Activated CD8-positive, alpha-beta memory T cell treated with anti-CD3 and anti-CD28 coated beads for 4 hours (primary cell): ENCODE measurements at places on chromosomes 3 and 15.

GRCh38 chr3:36895496-36896409, 49.1 kb downstream of the TRANK1 start:
- DNase-seq: no peak

DNA sequence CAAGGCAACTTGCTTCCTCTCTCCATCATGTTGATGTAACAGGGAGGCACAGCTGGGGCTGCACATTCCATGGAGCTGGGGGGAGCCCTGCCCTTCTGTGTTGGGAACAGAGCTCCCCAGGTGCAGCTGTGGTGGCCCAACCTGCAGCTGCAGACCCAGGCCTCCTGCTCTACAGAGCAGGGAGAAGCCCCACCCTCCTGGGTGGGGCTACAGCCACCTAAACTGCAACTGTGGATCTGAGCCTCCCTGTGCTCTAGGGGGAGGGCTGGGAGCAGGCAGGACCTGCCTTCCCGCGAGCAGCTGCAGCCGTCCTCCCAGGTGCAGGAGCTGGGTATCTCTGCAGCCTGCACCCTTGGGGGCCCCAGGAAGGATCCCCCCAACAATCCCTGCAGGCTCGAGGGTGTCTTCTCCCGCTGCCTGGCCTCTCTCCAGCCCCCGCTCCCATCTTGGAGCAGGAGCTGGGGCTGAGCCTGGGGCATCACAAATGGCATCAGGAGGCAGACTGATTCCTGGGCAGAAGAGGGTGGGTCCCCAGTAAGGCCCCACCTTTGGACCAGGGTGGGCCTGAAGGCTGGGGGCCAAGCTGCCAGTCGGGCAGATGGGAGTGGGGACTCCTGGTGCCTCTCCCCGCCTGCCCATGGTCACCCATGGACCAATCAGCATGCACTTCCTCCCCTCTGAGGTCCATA, 7.4 kb downstream of the LRRC58 start:
- DNase-seq: no peak

DNA sequence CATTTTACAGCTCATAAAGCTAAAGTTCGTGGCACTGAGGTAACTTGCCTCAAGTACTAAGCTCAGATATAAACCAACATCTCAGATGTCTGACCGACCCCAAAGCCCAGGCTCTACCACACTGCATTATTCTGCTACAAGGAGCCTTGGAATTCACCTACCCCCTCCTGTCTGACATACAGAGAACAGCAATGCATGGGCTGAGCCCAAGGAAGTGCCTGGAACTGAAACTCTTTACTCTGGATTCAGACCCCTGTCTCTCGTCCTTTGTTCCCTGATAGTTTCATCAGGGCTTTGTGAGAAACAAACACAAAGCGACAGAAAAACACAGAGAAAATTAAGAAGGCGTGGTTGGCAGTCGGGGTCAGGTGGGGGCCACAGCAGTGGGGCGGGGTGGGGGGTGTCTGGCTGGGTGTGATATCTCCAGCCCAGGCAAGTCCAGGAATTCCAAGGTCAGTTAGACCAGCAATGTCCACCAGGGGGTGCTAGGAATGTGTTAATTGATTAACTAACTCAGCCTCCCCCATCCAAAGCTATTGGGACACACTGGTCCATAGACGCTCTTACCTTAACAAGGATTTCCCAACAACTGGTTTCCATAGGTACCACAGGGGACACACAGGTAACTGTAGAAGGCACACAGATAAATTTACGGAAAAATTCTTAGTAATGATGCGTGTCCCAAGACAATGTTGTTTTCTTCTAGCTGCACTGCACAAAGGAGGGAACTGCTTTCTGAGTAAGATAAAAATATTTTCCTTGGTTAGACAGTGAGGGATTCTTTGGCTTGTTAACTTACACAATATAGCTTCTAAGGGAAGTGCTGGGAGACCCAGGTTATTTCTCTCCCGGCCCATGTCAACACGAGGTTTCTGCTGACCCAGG, 18.8 kb upstream of the SSUH2 start:
- no peak for DNase-seq

DNA sequence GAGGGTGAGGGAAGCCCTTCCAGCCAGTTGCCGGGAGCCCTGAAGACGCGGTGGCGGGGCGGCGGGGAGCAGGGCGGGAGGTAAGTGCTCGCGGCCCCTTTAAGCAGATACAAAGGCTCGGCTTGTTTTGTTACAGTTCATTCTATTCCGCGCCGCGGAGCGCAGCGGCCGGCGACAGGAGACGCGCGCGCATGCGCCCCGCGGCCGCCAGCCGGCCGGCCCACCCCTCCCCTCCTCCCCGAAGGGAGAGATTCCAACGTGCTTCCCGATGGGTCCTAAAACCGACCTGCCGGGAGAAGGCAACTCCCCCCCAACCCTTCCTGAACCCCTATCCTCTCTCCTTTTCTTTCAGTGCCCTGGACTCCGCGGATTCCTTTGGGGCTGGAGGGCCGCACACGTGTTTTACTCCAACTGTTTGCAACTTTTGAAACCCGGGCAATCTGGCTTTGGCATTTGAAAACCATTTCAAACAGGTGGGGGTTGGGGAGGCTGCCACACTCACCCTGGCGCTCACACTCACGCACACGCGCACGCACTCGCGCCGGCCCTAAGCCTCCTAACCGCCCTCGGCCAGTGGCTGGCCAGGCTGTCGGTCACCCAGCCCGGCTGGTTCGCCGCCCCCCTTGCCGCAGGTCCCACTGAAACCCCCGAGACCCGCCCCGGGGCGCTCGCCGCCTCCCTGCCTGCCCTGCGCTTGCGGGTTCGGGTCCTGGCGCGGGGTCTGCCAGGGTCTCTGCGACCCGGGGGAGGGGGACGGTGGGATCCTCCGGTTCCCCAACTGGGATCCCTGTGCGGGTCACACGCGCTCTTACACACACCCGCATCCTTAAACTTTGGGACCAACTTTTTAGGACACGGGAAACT, at the start of gene MAGI1:
TSS of gene MAGI1 (minus strand) at position 193 of the 864 bp plus-strand sequence. CDS start 610 bp downstream, outside the sequence.
- no peak for DNase-seq

GRCh38 chr3:141360888-141361598, 7.3 kb upstream of the ZBTB38 start:
- no peak for DNase-seq

GRCh38 chr3:116951610-116952009, 242.0 kb downstream of the TUSC7 start:
- no peak for DNase-seq

- no peak for DNase-seq
Observed at GRCh38 chr15:95210436-95210981, 979.1 kb downstream of the MCTP2 start.

DNA sequence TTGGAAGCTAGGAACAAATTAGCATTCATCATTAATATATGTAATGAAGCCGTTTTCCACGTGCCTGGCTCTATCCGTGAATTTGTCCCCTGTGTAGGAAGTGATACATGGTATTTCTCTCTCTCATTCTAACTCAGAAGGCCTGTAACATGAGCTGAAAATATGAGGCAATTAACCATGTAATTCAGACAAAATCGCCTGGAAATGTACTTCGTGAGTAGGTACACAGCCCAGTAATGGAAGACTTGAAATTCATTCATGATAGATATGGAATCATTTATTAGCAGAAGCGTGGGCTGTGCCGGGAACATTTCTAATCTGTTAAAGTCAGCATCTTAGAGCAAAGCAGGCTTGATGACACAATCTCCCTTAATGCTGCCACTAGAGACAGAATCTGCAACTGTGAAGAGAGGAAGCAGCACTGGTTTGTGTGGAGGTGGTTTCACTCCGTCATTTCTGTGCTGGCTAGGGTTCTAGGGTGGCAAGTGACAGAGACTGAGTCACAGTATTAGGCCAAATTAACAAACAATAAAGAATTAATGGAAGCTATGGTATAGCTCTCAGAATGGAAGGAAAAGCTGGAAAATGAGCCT, 225.0 kb upstream of the PROK2 start:
- DNase-seq: no peak

- no peak for DNase-seq
Observed at GRCh38 chr3:133125802-133126201, 87.6 kb downstream of the TMEM108 start.

- DNase-seq: no peak
Observed at GRCh38 chr3:130897316-130897715, 3.4 kb downstream of the ATP2C1 start.

DNA sequence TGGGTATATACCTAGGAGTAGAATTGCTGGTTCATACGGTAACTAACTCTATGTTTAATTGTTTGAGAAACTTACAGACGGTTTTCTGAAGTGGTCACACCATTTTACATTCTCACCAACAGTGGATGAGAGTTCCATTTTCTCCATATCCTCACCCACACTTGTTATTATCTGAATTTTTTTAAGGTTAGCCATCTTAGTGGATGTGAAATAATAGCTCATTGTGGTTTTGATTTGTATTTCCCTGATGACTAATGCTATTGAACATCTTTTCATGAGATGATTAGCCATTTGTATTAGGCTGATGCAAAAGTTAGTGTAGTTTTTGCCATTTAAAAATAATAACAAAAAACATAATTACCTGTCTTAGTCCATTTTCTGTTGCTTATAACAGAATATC, 18.6 kb downstream of the CSTA start:
- no peak for DNase-seq

DNA sequence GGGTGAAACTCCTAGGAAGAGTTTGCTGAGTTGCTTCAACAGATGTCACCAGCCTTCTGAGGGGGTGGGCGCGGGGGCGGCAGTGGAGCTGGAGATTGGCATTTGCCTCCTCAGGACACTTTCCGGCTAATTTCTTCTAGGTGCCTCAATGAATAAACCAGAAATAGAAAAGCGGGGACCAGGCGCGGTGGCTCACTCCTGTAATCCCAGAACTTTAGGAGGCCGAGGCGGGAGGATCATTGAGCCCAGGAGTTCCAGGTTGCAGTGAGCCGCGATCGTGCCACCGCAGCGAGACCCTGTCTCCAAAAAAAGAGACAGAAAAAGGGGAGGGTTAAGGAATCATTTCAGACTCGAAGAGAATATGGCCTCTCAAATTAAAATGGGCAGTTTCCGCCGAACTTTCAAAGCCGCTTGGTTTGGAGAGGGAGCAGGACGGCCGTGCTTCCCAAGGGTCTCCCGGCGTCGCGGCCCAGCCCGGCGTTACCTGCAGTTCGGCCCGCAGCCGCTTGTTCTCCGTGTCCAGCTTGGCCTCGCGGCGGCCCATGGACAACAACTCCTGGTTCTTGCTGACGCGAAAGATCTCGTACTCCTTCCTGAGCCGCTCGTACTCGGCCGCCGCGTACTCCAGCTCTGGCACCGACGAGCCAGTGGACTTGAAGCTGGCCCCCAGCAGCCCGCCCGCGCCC, 587 bp downstream of the NPHP3 start:
- DNase-seq: no peak

DNA sequence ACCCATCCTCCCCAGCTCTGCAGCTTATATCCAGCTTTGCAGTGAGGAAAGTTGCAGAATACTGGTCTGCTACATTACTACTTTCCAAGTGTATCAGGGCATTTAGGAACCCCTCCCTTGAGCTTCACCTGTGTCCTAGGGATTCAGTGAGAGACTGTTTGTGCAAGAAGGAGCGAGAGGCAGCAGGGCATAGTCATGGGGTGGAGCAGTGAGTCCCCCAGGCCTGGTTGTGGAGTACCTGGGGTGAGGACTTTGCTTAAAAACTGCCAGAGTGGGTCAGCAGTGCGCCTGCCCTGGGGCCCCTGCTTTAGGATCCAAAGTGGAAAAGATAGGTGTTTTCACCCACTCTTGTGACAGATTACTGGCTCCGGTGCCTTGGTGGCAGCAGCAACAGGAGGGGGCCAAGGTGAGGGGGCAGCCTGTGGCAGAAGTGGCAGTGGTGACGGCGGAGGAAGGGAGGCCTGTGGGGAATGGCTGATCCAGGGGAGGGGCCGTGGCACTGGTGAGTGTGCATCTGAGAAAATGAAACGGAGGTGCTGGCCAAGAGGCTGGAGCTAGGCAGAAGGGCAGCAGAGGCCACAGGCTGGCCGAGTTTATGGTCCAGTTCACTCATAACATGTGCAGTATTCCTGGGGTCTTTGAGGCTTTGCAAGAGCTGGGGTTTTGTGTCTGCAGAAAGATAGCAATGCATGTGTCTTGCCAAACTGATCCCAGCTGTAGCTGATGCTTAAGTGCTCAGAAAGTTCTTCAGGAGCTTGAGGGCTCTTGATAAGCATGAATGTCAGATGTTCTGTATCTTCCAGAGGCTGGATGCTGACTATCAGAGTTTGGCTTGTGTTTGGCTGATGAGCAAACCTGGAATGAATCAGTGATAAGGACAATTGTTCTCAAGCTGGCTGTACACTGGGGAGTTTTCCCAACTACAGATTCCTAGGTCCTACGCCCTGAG, 43.4 kb downstream of the GOLGA6A start:
- DNase-seq: no peak

DNA sequence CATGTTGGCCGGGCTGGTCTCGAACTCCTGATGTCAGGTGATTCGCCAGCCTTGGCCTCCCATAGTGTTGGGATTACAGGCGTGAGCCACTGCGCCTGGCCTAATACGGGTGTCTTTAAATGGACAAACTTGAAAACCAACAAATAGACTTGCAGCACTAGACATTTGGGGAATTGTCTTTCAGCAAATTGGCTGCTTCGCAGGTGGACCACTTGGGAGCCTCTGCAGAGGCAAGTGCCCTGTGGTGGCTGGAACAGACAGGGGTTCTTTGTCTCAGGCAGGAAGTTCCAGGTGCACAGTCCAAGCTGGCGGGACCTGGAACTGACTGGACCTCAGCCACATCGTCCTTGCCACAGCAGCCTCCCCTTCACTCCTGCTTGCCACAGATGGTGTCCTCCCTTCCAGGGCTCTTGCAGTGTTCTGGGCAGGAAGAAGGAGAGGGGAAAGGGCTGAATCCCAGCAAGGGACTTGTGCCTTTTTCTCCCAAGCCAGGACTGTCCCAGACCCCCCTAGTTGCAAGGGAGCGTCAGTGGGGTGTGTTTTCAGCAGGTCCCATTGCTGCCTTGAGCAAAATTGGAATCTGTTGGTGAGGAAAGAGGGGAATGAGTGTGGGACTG, 94.3 kb downstream of the TBC1D2B start:
- no peak for DNase-seq

- DNase-seq: no peak
Observed at GRCh38 chr3:169390271-169390670, 273.2 kb downstream of the MECOM start.

DNA sequence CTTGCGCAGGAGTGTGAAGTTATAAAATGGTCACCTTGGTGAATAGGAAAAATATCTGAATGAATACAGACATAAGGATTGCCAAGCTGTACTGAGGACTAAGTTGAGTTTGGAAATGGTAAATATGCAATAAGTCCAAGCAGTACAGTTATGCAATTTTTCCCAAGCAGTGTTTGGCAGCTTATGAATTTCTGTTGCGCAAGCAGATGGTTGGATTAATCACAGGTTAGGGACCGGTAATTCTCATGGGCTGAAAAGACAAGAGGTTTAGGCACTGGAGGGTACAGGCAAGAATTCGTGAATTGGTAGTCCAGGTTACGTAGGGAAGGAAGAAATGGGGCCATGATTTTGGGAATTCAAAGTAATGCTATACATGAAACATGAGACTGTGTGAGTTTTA, 210.3 kb downstream of the RAP2B start:
- DNase-seq: no peak

DNA sequence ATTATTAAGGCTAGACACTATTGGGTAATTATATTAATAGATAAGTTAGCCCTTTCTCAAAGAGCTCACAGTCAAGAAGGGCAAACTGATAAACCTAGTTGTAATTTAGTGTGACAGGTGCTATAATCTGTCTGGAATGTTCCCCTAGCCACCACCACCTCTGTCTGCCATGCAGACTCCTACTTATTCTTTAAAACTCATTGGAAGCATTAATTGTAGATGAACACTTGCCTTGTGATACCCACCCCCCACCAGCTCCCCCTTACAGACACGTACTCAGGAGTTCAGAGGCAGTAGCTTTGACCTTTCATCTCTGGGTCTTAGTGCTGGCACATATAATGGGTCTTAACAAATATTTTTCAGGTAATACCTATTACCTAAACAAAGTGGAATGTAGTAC, 195.9 kb downstream of the TP63 start:
- DNase-seq: no peak

GRCh38 chr3:14518893-14519292, 21.2 kb downstream of the GRIP2 start:
- no peak for DNase-seq
